ENCODE measurements at places on chromosomes 11 and 22.

DNA sequence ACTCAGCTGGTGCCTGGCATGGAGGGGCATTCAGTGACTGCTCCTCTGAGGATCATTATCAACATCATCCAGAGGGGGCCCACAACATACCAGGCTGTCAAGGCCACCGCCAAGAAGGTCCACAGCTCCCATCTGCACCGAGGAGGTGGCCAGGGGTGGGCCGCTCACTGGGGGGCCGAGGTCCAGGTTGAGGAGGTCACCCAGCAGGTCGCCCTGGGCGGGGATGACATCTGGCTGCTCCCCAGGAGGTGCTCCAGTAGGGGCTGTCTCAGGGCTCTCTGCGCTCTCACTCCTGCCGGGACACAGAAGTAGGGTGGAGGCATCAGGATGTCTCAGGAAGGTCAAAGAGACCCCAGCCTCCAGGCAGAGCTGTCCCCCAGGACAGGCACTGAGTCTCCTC is 25.1 kb upstream of the RASL10A start:
- no peak for DNase-seq

GRCh38 chr22:47631571-47632102 is 869.2 kb downstream of the TBC1D22A start:
- no peak for DNase-seq

DNA sequence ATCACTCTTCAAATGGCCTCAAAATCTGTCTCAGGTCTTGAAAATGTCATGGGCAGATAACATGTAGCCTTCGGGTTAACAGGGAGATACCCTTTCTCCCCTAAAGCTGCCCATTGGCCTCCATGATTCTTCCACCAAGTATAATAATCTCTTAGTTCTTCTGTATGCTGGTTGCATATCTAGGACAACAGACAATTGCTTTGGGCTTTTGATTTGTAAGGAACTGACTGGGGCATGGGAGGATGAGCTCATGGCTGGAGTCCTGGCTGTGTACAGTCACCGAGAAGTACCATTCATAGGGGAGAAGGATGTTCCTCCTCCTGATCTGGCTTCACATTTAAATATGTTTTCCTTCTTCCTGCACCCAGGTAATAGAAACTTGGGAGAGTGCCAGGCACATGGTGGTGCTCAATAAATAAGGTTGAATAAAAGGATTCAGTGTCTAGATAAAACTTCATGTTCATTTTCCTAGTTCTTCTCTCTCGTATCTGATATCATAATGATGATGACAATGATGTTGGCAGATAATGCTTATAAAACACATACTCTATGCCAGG is 2.8 kb upstream of the AMPD3 start:
- DNase-seq, result no peak

GRCh38 chr11:69003866-69004367 is 9.1 kb downstream of the MRGPRF start:
- DNase-seq, result no peak

GRCh38 chr11:24585192-24585591 is 88.3 kb downstream of the LUZP2 start:
- no peak for DNase-seq

DNA sequence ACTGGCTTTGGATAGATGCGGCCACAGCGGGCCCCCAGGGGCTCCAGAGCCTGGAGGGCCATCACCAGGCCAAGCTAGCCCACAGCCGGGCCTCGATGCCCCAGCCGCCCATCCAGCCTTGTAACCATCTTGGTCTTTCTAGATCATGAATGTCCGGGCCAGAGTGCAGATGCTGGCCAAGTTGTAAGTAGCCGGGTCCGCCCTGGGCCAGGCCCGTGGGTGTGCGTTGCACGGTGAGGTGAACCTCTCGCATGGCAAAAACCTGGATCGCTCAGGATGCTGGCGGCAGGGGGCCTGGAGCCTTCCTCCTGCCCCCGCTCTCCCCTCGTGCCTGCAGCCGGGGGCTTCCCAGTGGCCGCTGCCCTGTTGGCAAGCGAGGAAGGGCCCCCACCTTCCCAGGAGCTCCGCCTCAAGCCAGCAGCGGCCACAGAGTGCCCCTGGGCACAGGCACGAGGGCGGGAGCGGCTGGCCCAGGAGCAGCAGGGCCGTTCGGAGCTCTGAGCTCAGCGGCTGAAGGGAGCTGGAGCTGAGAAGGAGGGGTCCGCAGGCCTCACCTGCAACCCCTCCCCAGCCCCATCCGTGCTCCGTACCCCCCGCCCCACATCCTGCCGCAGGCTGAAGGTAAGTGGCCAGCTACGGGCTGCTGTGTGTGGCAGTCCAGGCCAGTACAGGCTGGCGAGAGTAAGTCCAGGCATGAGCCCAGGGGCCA is 10.9 kb upstream of the MRPL23 start:
- DNase-seq, result no peak

DNA sequence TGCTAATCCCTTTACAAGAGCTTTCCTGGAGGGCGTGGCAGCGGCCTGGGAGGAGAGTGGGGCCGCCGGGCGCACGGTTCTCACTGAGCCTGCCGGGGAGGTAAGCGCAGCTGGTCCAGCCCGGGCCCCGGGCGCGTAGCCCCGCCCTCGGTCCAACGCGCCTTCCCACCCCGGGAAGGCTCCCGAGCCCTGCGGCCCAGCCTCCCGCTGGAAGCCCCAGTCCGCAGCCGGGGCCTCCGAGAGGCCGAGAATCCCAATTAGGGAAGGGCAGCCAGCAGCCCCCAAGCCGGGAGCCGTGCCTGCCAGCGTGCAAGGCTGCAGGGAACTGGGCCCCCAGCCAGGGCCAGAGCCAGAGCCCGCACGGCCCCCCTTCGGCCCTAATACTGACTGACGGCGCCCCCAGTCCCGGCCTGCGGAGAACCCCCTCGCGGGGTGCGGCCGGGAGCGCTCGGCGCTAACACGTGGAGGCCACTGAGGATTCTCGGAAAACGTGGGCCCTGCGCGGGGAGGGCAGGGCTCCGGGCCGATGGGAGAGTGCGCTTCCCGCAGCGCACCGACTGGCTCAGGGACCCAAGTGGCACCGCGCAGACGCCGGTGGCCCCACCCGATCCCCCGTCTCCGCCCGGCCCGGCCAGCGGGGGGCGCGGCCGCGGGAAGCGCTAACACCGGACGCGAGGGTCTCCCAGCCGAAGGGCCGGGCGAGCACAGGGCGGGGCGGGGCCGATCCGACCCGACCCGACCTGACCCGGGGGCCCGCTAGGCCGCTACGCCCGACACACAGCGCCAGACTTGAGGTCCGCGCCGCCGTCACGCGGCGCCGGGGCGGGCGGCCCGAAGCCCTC is 5.7 kb downstream of the ZFTA start:
- DNase-seq, result no peak

- no peak for DNase-seq
Observed at GRCh38 chr11:101438126-101438525, 145.7 kb downstream of the TRPC6 start.

GRCh38 chr11:59756558-59756840 is 1.3 kb downstream of the STX3 start:
- DNase-seq, result no peak

- DNase-seq, result peak; percentile 59
Observed at GRCh38 chr11:3920148-3920852, 64.8 kb downstream of the STIM1 start.

DNA sequence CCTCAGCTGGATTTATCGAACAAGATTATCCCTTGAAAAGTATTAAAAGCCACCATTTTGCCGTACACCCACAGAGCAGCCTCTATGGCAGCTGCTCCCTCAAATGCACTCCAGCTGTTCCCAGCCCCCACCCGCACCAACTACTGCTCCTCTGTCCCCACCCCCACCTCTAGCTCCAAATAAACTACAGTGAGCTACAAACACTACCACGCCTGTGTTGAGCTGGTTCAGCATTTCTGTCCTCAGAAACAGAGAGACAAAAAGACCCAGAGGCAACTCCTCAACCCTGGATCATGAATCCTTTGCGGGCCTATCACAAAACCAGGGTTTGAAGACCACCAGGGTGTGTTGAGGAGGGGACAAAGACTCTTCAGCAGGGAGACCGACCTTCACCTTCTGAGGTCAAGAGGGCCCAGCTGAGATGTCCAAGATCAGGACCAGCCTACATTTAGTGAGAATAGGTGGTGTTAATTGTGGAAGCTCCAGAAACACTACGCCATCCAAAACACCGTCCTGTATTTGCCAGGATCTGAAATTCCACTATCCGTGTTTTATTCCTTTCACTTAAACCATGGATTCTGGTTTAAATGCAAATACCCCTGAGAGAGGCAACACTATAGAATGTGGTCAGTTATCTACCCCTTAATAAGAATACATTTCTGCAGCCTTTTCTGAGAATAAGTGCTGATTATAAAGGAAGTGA is 195.9 kb downstream of the DSCAML1 start:
- no peak for DNase-seq

GRCh38 chr11:33687733-33688479 is 12.7 kb downstream of the C11orf91 start:
- DNase-seq, result no peak

GRCh38 chr22:20216863-20217499 is 51.1 kb downstream of the RTN4R start:
- no peak for DNase-seq

DNA sequence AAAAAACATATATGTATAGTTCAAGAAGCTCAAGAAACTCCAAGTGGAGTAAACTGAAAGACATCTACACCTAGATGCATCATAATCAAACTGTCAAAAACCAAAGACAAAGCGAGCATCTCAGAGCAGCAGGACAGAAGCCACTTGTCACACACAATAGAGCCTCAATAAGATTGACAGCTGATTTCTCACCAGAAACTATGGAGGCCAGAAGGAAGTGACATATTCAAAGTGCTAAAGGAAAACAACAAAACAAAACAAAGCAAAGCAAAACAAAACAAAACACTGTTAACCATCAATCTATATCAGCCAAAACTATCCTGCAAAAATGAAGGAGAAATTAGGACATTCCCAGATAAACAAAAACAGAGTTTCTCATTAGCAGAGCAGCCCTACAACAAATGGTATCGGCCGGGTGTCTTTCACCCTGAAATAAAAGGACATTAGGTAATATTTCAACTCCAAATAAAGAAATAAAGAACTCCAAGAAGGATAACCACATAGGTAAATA is 65.8 kb upstream of the SEPTIN5 start:
- no peak for DNase-seq

GRCh38 chr11:88604260-88604659 is 266.7 kb upstream of the CTSC start:
- no peak for DNase-seq

DNA sequence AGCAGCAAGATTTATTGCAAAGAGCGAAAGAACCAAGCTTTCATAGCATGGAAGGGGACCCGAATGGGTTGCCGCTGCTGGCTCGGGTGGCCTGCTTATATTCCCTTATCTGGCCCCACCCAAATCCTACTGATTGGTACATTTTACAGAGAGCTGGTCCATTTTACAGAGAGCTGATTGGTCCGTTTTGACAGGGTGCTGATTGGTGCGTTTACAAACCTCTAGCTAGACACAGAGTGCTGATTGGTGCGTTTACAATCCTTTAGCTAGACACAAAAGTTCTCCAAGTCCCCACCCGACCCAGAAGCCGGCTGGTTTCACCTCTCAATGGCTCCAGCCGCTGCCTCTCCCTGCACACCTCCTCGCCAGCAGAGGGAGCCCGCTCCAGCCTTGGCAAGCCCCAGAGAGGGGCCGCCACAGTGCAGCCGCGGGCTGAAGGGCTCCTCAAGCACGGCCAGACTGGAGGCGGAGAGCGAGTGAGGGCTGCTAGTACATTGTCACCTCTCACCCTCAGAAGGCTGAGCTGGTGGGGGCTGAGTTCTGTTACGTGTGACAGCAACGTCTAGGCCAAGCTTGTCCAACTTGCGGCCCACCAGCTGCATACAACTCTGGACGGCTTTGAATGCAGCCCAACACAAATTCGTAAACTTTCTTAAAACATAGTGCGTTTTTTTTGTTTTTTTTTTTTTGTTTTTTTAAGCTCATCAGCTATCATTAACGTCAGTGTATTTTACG is 8.7 kb downstream of the PTH start:
- peak; percentile 57 for DNase-seq

DNA sequence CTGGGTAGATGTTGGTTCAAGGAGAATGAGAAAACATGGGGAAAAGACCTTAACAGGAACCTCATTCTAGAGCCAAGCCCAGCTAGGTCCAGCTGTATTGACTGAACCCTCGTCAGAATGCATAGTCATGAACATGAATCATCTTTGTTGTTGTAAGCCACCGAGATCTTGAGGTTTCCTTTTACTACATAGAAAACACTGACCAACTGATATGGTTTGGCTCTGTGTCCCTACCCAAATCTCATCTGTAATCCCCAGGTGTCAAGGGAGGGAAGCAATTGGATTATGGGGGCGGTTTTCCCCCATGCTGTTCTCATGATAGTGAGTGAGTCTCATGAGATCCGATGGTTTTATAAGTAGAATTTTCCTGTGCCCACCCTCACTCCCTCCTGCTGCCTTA is 19.4 kb upstream of the PHOX2A start:
- no peak for DNase-seq

- no peak for DNase-seq
Observed at GRCh38 chr11:10451426-10452116, 3.5 kb upstream of the AMPD3 start.

DNA sequence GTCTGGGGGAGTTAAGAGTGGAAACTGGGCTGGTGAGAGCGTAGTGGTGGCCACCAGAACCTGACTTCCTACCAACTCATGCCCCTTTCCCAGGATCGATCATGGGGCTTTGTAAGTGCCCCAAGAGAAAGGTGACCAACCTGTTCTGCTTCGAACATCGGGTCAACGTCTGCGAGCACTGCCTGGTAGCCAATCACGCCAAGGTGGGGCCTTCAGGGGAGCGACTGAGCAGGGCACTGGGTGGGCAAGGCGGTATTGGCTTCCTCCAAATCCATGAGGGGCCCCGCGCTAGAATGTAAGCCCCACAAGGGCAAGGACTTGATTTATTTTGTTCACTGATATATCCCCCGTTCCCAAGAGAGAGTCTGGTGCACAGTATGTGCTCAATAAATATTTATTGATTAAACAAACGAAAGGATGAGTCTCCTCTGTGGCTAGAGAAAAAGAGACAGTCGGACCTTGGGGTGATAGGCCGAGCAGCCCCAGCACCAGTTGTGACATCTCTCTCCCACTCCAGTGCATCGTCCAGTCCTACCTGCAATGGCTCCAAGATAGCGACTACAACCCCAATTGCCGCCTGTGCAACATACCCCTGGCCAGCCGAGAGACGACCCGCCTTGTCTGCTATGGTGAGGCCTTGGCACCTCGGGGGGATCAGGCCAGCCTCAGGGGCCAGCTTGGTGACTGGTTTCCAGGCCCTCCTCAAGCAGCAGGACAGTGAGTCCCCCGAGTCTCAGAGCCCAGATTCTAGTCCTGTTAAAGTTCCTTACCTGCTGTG is 765 bp downstream of the ZFPL1 start:
- no peak for DNase-seq

DNA sequence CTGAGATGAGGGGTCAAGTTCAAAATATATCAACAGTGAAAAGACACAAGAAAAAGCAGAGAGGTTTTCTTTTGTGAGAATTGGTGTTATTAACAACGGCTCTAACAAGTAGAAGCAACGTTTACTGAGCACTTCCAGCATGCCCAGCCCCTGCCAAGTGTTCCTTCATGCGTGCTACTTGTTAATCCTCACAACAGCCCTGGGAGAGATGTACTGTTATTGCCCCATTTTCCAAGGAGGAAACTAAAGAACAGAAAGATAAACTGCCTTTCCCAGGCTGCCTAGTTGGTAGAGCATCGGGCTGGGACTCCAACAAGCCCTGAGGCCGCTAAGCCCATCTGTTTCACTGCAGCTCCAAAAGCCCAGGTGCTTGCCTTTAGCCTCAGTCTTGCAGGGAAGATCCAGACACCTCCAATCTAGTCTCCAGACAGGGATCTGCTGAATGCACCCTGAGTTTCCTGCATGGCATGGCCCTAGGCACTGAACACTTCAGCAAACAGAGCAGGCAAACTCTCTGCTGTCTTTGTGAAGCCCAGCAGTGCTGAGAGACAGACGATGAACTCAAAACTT is 25.5 kb downstream of the SPATA19 start:
- no peak for DNase-seq

GRCh38 chr11:3044004-3044403 is 13.2 kb downstream of the CARS1 start:
- DNase-seq, result no peak
